SHP77 (cell line): ENCODE measurements at places on chromosomes 3 and 15.

- no peak for DNase-seq
These were observed 18.1 kb upstream of the AGBL1 start for GRCh38 chr15:86061581-86061980.

GRCh38 chr3:107621465-107621864 lies 98.7 kb downstream of the BBX start:
- DNase-seq, result no peak

- no peak for DNase-seq
These were observed 5.9 kb downstream of the MESP2 start for GRCh38 chr15:89781891-89782618.

DNA sequence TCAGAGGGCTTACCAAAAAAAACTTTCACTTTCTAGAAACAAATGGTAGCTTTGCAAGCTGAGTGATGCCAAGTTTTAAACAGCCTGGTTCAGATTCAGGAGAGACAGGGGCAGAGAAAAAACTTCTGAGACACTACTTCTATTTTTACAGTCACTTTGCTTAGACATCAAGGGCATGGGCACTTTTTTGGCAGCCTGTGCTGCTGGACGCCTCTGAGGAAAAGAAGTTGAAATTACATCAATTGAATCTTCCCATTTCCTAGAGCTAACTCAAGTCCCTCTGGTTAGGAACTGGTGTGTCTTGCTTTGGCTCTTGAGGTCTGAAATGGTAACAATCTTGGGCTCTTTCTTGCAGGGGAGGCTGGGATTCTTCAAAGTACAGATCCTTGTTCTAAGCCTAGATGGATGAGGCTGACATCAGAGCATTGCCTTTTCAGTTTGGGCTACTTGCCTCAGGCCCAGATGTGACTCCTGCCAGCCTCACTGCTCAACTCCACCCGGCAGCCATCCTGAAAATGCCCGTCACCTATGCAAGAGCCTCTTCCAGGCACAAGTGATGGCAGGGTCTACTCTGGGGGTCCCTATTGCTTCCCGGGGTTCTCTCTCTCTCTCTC lies 357.5 kb downstream of the FOXP1 start:
- no peak for DNase-seq

DNA sequence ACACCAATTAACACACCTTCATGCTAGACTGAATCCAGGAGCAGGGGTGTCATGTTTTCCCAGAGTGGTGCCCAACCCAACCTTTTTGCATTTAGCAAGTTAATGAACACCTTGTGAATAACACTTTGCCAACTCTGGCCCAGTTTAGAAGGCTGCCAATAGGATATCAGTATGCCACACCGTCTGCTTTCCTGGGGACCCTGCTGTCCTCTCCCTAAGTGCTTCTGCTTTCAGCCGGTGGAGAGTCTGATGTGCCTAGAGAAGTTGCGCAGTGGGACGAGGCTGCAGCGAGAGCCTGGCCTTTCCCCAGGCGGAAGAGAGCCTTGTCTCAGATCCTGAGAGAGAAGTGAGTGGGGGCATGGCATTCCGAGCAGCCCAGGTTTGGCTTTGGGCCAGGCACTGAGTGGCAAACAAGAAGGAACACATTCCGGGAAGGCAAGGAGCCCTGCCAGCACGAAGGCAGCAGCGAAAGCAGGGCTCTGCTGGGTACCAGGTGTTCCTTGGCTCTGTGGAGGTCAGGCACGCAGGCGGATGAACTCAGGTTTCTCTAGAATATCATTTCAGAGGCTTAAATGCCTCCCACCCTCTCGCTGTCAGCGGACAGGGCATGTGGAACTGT lies 36.9 kb downstream of the SENP8 start:
- DNase-seq, result peak; percentile 65

GRCh38 chr3:124526601-124527000 lies 203.7 kb upstream of the UMPS start:
- no peak for DNase-seq

- DNase-seq, result no peak
These were observed 4.7 kb upstream of the KPNA4 start for GRCh38 chr3:160569894-160570652.

- DNase-seq, result no peak
These were observed 324.6 kb downstream of the UACA start for GRCh38 chr15:70438776-70439175.

DNA sequence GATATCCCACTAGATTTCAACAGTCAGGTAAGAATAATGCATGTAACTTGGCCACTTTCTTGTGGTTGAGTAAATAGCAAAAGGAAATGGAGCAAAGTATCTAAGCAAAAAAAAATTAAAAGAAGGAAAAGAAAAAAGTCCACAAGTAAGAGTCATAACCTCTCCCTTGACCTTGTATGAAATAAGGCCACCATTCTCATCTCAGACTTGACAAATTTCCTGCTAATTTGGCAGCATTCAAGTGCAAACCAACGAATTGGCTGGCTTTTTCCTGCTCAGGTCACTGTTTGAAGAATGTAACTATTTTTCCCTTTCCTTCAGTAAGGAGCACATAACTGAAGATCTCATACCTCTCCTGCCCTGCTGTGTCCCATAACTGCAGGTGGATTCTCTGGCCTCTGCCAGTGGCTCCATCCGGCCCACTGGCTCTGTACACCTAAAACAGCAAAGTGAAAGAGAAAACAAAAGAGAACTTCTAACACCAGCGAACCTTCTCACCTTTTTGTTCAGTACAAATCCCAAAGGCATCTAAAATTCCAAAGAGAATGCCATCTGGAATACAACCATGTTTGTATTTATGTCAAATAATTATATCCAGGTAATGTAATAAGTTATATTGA lies 33.4 kb upstream of the RSL24D1 start:
- no peak for DNase-seq
